ENCODE measurements at places on chromosomes 6 and 20.

GRCh38 chr6:37705239-37706051, 7.8 kb upstream of the MDGA1 start:
- DNase-seq: peak; percentile 57

DNA sequence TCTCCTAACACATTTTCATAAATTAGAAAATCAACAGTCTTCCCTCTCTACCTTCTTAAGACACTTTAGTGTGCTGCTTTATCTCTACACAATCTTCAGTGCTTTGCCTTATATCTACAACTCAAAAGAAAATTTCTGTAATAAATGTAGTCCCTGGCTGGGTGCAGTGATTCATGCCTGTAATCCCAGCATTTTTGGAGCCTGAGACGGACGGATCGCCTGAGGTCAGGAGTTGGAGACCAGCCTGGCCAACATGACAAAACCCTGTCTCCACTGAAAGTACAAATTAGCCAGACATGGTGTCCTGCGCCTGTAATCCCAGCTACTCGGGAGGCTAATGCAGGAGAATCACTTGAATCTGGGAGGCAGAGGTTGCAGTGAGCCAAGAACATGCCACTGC, 9.7 kb upstream of the EDN1 start:
- no peak for DNase-seq

DNA sequence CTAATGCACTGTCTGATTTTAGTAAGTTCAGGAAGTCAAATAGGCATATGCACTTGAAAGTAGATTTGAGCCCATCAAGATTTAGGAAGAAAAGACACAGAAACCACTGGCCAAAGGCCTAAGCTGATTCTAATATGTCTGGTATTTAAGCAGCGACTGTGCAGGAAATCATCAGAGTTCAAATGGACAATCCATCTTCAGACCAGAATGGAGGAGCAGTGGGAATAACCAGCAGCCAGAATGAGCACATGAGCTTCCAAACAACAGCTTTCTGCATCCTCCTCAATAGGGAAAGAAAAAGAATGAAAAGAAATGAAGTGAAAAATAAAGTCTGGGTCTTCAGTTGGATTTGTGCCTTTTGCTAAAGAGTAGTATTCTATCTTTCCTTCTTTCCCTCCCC, 50.6 kb downstream of the SOD2 start:
- DNase-seq: no peak

GRCh38 chr6:109626311-109626710, 64.7 kb downstream of the AK9 start:
- DNase-seq: no peak

DNA sequence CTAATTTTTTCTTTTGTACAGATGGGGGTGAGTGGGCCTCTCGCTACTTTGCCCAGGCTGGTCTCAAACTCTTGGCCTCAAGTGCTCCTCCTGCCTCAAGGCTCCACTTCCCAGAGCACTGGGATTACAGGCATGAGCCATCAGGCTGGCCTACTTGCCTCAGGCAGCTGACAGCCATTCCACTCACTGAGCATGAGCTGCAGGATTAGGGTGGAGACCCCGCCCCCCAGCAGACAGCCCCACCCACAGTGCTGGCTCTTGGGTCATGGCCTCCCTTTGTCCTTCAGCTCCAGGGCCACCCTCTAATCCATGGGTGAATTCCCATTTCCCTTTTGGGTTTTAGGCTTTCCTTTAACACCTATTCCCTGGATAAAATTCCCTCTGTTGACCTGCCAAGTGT, 82.1 kb downstream of the BFSP1 start:
- no peak for DNase-seq

- DNase-seq: no peak
Observed at GRCh38 chr6:135703007-135703406, 148.5 kb upstream of the PDE7B start.

DNA sequence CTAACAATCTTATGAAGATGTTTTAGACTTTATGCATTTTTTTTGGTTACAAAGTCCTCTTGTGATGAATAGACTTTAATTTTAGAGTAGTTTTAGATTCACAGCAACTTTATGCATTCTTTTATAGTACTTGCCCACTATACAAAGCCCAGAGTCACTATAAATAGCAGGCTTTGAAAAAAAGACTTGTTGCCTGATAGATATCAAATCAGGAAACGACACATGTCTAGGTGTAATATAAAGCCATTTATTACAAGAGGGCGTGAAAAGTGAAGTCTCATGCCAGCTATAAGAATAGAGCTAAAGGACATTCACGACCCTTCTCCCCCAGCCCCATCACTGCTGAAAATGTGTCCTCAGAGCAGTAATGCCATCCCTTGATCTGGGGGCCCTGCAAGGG, 78.0 kb upstream of the MRPS10 start:
- DNase-seq: no peak

DNA sequence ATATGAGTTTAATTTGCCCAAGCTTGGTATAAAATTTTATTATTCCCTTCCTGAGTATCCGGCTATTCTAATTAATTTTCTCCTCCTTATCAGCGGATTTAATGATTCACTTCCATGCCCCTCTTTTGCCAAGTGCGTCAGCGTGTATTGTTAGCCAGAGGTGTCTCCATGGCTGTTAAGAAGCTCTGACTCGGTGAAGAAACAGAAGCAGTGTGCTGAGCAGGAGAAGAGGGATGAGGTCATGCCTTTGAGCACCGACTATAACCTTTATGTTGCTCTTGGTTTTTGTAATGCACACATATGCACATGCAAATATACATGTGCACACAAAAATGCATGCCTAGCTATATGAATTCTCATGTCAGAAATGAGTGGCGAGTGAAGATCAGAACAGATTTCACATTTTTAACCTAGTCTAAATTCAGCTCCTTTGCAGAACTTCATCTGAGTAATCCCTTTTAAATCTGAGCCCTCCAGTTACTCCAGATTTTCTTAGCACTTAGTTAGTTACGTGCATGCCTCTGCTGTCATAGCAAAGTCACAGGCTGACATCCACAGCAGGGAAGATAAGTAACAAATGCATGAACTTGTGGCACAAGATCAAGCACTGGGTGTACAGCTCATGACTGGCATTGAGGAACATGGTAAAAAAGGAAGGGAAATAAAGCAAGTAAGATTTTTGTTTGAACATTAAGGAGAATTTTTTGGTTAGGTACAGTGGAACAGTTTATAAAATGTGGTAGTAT, 24.3 kb downstream of the HTR1E start:
- no peak for DNase-seq

DNA sequence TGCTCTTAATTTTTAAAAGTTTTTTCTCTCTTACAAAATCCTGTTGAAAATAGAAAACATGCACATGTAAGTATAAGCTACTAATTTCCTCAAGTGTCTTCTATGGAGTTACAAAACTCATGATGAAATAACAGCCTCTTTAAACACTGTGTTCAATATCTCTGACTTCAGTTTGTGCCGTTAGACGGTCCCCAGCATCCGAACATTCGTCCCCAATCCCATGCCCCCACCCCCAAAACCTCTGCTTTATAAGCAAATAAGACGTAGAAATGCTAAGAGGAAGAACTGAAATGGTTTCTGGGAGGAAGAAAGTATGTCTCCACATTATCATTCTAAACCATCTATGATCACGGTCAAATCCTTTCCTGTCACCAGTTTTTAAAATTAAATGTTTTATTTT, 31.7 kb upstream of the MYB start:
- DNase-seq: no peak

GRCh38 chr20:50230871-50231560, 40.4 kb downstream of the CEBPB start:
- no peak for DNase-seq

DNA sequence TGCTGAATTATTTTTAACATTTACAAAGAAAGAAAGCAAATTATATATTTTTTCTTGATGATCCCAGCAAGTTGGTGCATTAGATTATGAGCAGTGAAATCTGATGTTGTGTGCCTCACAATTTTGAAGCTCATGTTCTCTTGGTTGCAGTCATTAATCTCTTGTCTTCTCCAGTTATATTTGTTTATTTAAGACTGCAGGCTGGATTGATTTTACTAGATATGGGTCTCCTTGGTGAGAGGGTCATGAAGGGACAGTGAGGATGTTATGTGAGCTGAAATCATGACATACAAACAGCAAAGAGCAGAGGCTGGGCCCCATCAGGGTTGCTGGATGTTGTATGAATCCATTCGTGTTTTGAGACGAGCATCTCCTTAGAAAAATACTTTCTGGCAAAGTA, 64.2 kb upstream of the AKIRIN2 start:
- DNase-seq: no peak

DNA sequence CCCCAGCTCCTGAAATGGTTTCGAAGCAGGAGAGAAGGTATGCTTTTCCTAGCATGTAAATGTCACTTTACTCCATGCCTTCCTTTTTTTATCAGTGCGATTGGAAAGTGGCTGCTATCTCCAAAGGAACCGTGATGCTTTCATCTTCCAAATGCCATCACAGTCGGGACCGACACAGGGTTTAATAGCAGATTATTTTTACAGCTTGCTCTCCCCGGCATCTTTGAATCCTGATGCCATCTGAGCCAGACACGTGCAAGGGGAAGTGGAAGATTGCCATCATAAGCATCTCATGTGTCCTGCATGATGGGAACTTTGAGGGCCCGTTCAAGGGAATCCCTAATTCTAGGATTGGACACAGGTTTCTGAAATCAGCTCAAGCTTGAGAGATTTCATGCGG, 253.4 kb upstream of the KCNG1 start:
- DNase-seq: no peak

GRCh38 chr6:151901009-151901411, 93.5 kb downstream of the ESR1 start:
- DNase-seq: no peak

- no peak for DNase-seq
Observed at GRCh38 chr20:44532981-44533331, 11.1 kb upstream of the SERINC3 start.

DNA sequence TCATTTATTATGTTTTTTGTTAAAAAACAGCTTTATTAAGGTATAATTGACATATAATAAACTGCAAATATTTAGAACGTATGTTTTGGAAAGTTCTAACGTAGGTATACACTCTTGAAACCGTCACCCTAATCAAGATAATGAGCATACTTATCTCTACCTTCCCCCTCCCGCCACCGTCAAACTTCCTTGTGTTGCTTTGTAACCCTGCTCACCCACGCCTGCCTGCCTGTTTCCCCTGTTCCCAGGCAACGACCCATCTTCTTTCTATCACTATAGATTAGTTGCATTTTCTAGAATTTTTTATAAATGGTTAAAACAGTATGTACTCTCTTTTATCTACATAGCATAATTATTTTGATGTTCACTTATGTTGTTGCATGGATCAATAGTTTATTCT, 33.5 kb upstream of the GCLC start:
- no peak for DNase-seq

DNA sequence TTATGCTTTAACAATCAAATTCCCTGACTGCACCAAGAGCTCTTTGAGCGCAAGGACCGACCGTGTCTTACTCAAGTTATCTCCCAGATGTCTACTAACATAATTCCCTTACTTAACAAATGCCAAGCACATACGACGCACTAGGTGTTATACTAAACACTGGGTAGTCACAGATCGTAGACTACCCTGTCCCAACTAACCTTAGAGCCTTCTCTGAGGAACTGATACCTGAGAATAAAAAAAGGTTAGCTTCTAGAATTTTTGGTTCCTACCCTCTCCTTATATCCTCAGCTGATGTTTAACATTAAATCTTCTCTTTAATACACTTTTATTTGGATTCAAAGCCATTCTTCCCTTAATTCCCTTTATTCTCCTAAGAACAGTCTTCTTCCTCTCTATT, 38.5 kb downstream of the EPB41L2 start:
- no peak for DNase-seq

- DNase-seq: no peak
Observed at GRCh38 chr6:138403324-138403800, 661 bp upstream of the HEBP2 start.

DNA sequence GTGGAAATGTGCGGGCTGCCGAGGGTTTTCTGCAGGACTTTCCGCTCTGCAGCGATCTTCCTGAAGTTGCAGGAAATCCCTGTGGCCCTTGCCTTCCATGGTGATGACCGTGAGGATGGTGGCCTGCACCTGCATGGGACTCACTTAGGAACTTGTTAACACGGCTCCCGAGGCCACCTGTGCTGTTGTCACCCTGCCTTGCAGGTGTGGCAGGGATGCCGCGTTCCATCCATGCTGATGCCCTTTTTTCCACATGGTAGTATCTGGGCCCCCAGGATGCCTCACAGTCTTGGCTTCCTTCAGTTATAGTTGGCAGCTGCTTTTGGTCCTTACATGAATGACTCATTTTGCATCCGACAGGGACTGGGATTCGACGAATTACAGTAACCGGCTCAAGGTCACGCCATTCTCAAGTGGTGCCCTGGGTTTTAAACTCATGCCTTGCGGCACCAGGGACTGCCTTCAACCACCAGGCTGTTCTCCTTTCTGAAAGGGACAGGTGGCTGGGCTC, 37.2 kb downstream of the SYNJ2 start:
- no peak for DNase-seq

DNA sequence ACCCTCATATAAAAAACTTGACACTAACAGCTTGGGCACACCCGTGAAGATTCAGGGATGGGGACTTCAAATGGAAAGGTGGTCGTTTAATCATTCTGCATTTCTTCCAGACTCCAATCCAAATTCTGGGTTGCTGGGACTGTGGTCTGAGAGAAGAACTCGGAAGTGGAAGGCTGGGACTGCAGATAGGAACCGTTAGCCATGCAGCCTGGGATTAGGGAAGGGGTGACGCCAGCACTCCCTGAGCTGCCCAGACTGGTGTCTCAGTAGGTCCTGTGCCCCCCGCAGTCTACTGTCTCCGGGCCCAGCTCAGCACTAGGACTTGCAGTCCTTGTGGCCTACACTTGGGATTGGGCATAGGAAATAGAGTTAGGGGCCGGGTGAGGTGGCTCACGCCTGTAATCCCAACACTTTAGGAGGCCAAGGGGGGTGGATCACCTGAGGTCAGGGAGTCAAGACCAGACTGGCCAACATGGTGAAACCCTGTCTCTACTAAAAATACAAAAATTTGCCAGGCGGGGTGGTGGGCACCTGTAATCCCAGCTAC, 511 bp upstream of the CLIC1 start:
- DNase-seq: no peak

GRCh38 chr20:63519668-63520503, 679 bp upstream of the PPDPF start:
- peak; percentile 35 for DNase-seq

DNA sequence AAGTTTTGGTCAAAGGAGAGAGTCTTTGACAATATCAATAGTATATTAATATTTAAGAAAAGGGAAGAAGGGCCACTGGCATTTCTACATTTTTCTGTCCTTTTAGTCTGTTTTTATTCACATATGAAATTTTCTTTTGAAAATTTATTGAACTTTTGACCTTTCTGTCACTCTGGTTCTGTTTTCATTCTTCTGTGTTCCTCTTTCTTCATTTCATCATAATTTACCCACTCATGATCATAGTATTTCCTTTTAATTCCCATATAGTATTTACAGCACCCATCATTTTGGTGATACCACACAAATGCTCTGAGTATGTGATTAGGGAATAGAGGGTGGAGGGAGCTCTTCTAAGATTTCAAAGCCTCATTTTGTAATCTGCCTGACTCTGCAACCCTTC, 142.8 kb downstream of the GJA1 start:
- DNase-seq: no peak

Measured in activated CD4-positive, alpha-beta T cell treated with anti-CD3 and anti-CD28 coated beads for 24 hours (primary cell).